WTC11 (cell line): ENCODE measurements at places on chromosomes 12 and 14. TPM values are rescaled to one million over a fixed set of nuclear protein-coding genes. Genes with fewer than 3 reads are reported as not detected.

Gene CD63
- total RNA-seq = 409 to 419 TPM (median 414 TPM) in 3 replicates

Gene STAB2
- total RNA-seq = 0.11 to 0.48 TPM (median 0.16 TPM) in 3 replicates

Gene GXYLT1
- total RNA-seq = 11.1 to 12.6 TPM (median 11.5 TPM) in 3 replicates

Gene KLRG1
- total RNA-seq = 6.2 to 7.4 TPM (median 7.2 TPM) in 3 replicates

Gene SLC8A3
- 0.57 to 0.89 TPM (median 0.63 TPM) in 3 replicates for total RNA-seq

DNA sequence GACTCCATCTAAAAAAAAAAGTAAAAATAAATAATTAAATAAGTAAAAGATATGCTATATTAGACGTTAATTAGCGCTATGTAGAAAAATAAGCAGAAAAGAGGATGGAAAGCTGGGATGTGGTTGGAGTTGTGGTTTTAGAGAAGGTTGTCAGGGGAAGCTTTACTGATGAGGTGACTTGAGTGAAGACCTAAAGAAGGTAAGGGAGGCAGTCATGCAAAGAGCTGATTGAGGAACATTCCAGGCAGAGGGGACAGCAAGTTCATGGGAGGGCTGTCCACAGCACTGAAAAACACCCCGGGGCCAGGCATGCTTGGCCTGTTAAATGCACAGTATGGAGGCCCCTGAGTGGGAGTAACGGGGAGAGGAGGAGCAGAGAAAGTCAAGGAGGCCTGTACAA is 15.7 kb downstream of the SMAGP start:
- no peak overlapping the region for H3K4me3 ChIP-seq
- no peaks in the 10 kb centered on the region for H3K27me3 ChIP-seq
- H3K36me3 ChIP-seq = no peaks in the 10 kb centered on the region
- peaks cover 10% of the 10 kb centered on the region for H3K4me1 ChIP-seq

GRCh38 chr14:68084256-68084655 is 264.7 kb downstream of the RAD51B start:
- H3K4me1 ChIP-seq = peaks cover 46% of the 10 kb centered on the region
- H3K36me3 ChIP-seq = no peaks in the 10 kb centered on the region
- H3K27me3 ChIP-seq = no peaks in the 10 kb centered on the region

GRCh38 chr14:98229656-98230366 is 1042.2 kb downstream of the BCL11B start:
- DNase-seq = no peak
- H3K36me3 ChIP-seq = no peaks in the 10 kb centered on the region
- H3K4me1 ChIP-seq = peaks cover 12% of the 10 kb centered on the region
- no peak overlapping the region for H3K4me3 ChIP-seq
- H3K27ac ChIP-seq = no peak overlapping the region

GRCh38 chr12:94770791-94771190 is 120.4 kb upstream of the TMCC3 start:
- H3K4me1 ChIP-seq = peaks cover 38% of the 10 kb centered on the region
- no peaks in the 10 kb centered on the region for H3K36me3 ChIP-seq
- no peak for DNase-seq
- H3K27me3 ChIP-seq = peaks cover 46% of the 10 kb centered on the region
- H3K27ac ChIP-seq = 0 out of 2 replicates have a peak overlapping the region, but pooled peaks have one; percentile 3

DNA sequence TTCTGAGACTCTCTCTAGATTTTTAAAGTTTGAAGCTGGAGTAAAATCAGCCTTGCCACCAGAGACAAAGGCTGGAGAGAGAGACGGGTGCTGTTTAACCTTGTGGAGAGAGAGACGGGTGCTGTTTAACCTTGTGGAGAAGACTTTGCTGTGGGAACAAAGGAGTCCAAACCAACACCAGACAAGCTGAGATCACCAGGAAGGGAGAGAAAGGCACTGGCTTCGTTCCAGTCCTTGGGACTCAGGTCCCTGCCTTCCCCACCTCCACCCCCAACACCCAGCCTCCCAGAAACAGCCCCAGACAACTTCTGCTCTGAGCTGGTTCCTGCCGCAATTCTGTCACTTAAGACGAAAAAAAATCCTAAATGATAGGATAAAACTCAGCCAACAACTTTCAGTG is 1389.3 kb downstream of the AACS start:
- H3K27ac ChIP-seq = no peak overlapping the region
- no peak for DNase-seq
- no peaks in the 10 kb centered on the region for H3K4me1 ChIP-seq
- no peak overlapping the region for H3K4me3 ChIP-seq
- peaks cover 13% of the 10 kb centered on the region; the same call in 1 of the 2 replicates for H3K27me3 ChIP-seq

- no peak for DNase-seq
- H3K4me3 ChIP-seq = no peak overlapping the region
- H3K27me3 ChIP-seq = no peaks in the 10 kb centered on the region; the same call in 1 of the 2 replicates
- peaks cover 8% of the 10 kb centered on the region for H3K4me1 ChIP-seq
Observed at GRCh38 chr12:58907391-58907790, 12.9 kb downstream of the LRIG3 start.
